Astrocyte of the cerebellum (primary cell): ENCODE measurements at places on chromosomes 5 and 9.

- DNase-seq: no peak
These were observed 552 bp downstream of the TMEM141 start for GRCh38 chr9:136791516-136792276.

DNA sequence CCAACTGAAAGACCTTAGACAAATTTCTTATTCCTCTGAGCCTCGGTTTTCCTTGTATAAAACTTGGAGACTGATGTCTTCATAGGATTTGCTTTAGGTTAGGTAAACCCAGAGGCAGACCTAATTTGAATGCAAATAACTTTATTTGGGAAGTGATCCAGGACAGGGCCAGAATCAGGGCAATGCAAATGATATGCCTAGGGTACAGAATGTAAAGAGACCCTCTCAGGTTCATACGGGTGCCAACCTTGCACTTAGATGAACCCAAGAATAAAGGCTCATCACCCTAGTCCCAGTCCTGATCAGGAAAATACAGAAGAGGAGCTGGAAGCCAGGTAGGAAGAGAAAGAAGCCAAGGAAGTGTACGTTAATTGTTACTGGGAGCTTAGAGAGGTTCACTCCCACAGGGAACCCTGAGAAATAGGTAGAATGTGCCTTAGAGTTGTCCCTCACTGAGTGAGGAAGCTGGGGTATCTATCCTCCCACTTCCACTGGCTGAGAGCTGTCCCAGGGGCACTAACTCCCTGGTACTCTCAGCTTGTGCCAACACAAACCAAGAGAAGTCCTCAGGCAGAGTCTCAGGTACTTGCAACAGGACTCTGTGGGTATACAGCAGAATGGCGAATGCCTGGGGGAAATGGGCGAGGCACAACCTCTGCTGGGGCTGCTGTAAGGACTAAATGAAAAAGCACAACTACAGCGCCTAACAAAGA, 3.1 kb upstream of the HK3 start:
- DNase-seq: no peak

- DNase-seq: no peak
These were observed 405.1 kb upstream of the KLF4 start for GRCh38 chr9:107894572-107895261.

GRCh38 chr5:71601222-71602026, 14.3 kb downstream of the MCCC2 start:
- peak; percentile 96 for DNase-seq

DNA sequence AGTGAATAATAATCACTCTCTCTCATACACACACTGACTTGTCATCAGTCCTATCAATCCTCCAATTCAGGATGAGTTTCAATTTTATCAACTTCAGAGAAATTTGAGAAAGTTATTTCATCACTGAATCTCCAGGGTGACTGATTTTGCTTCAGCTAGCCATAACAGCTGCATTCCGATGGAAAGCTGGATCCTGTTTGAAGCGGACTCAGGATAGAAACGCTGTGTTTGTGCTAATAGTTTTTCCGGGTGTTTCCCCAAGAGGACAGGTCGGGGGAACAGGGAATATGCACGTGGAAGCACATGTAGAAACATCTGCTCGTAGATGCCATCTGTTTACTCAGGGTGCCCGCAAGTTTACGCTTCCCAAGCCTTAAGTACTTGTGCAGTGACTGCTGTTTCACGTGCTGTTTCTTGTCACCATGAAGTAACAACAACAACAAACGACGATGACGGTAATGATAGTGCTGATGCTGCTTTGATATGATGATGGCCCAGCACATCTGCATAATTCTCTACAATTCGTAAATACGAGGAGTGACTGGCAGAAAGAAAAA, 263.7 kb upstream of the DAPK1 start:
- DNase-seq: no peak

DNA sequence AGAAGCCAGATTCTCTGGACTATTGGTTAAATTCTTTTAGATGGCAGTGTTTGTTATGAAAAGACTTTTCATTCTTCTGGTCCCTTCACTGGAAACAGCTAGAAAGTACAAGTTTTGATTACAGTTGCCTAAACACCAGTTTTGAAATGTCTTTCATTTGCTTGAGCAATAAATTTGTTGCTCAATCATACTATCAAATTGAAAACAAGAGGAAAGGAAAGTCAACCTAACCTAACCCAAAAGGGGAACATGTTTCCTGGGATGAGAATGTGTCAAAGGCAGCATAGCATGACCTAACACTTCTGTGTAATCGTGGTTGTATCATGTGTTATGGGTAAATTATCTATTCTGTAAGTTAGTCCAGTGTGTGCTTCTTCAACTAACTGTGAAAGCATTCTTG, 213.2 kb downstream of the TMC1 start:
- DNase-seq: no peak

GRCh38 chr9:13719446-13719845, 440.0 kb upstream of the MPDZ start:
- DNase-seq: no peak

GRCh38 chr5:122153230-122153629, 23.9 kb downstream of the ZNF474 start:
- DNase-seq: peak; percentile 82

- DNase-seq: peak; percentile 74
These were observed 10.1 kb downstream of the FBXL7 start for GRCh38 chr5:15510092-15510491.

- peak; percentile 65 for DNase-seq
These were observed 46.2 kb downstream of the PCA3 start for GRCh38 chr9:76810377-76810957.

- no peak for DNase-seq
These were observed 222.8 kb downstream of the FAM170A start for GRCh38 chr5:119852140-119852539.

DNA sequence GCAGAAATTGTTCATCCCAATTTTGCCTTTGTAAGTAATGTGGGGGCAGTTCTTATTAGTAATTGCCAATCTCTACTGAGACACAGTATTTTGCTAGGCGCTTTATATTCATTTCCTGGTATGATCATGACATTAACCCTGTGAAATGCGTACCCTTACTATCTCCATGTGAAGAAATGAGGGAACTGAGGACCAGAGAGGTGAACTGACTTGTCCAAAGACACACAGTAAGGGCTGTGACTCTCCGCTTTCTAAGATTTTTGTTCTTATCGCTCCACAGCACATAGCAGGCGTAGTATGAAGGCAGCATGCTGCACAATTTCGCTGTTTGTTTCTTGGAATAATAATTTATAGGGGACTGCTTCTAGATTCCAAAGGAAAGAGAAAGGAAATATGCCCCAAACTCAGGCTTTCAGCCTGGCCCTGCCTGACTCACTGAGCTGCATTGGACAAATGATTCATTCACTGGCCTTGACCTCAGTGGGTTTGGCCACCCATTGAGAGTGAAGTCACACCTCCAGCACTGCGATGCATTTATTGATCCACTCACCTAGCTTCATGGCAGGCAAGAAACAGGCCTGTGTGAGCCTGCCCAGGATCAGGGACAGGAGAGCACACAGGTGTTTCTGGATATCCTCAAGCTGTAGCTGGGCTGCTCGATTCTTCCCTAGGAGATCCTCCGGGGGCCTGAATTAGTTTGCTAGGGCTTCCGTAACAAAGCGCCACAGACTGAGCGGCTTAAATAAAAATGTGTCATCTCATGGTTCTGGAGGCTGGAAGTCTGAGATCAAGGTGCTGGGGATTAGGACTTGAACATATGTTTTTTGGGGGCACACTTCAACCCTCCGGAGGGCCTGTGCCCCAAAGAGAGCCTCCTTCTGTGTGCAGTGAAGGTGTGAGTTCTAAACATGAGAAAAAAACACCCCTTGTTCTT, 7.2 kb upstream of the DUSP1 start:
- DNase-seq: no peak

DNA sequence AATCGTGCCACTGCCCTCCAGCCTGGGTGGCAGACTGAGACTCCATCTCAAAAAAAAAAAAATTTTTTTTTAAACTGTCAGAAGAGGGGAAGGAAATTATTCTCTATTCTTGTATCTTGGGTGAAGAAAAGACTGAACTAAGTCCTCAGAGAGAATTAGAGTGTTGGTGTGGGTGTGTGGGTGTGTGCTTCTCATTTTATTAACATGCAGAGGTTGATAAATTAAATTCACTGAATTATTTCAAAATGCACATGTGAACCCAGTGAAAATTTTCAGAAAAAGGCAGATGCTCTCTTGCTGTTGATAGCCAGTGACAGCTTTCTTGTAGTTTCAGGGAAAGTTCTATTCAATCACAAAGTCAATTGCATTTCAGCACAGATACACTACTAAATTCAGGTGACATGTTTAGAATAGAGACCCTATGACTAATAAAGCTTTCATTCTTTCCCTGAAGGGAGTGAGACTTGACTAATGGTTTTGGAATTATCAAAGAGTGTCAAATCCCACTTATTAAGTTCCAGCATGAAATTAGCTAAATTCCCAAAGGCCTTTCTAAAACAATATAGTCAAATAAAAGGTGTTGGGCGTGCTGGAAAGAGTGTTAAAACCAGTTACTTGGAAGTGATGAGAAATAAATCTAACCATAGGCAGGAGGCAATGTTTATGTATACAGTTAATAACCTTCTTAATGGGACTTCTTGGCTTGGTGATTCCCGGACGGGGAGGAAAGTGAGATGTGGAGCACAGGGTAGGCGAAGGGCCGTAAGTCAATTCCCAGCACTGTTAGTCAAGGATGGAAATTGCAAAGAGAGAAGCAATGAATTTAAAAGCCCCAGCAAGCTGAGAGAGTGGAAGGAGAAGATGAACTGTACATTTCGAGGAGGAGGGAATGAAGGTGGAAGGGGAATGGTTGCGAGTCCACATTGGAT, 103.2 kb upstream of the SPATA31D4 start:
- no peak for DNase-seq

GRCh38 chr9:25548847-25549246, 129.4 kb downstream of the TUSC1 start:
- DNase-seq: no peak

DNA sequence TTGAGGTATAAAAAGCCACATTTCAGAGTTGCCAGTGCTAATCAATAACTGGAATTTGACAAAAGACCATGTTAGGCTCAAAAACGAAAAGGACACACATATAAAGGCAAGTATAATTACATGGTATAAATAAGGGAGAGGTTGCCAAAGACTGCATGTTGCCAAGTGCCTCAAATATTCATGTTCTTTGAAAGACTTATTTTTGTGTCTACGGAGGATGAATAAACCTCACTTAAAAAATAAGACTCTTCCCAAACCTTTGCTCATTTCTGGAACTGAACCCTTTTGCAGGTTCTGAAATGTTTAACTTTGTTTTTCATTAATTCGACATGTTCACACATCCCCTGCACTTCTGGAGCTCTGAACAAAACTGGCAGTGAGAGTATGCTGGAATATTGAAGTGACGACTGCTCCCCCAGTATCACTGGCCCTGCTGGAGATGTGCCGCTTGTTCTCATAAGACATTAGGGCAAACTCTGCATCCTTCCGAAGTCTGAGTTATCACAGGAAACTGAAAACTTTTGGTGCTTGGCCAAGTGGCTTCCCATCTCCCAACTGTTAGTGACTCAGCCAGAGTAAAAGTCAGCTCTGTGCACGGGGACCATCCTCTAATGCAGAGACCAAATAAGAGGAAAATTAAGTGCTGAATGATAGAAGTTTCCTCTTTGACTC, 336.8 kb downstream of the GLIS3 start:
- peak; percentile 69 for DNase-seq

- DNase-seq: peak; percentile 84
These were observed 103.8 kb downstream of the RPS23 start for GRCh38 chr5:82174128-82174918.

GRCh38 chr5:177336603-177337494, 14.6 kb downstream of the LMAN2 start:
- DNase-seq: no peak

DNA sequence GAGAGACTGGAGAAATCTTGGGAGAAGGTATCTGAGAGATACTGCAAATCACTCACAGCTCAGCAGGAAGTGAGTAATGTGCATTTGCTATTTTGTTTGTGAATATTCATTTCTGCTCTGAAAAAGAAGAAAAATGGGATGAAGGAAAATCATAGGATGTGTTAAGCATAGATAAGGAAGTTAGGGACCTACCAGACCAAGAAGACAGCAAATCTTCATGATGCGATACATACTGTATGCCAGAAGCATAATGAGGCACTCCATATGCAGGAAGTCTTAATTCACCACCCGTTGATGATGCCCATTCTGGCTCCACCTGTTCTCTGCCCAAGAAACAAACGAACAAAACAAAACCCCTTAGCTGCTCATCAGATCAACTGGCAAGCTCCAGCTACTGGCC, 6.1 kb upstream of the DAPK1 start:
- DNase-seq: no peak

DNA sequence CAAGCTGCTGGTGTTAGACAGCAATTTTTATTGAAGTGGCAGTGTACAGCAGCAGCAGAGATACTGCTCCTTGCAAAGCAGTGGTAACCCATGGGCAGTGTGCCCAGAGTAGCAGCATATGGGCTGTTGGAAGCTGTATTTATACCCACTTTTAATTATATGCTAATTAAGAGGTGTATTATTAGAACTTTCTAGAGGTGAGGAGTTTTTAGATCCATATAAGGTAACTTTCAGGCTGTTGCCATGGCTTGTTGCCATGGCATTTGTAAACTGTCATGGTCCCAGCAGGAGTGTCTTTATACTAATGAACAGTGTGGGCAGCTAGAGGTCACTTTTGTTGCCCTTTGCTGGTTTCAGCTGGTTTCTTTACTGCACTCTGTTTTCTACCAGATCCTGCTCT, 3.7 kb upstream of the PJA2 start:
- DNase-seq: peak; percentile 93

DNA sequence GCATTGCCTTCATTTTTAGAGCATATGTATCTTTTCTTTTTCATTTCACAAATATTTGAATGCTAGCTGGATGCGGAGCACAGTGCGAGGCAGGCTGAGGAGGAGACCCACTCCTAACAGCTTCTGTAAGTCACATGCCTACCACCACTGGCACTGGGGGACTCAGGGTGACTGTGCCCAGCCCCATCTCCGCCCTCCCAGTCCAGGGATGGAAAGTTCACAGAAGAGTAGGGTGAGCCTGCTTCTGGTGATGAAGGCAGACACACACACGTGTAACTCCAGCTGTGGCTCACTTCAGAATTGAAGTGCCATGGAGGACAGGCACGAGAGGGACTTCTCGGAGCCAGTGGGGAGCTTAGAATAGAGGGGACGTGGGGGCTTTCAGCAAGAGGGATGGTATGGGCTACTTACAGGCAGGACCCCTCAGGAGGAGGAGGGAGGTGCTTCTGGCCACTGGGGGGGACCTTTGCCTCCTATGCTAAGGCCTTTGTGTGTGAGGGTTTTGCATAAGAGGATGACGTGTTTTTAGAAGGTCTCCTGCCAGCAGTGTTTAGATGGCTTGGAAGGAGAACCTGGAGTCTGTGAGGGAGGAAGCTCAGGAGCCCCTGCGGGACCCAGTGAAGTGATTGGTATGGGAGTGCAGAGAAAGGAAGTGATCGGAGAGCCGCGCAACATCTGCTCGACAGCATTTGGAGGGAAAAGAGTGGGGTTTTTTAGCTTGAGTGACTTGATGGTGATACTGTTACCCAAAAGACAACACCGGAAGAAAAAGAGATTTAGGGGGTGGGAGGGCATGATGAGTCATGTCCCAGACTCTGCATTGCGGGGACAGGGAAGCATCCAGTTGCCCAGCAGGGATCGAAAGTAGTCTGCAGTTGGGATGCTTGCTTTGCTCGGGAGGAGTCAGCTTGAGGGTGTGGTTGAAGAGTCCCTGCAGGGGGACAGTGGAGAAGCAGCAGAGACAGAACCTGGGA, 163.5 kb upstream of the OTULINL start:
- DNase-seq: no peak

- no peak for DNase-seq
These were observed 55.1 kb downstream of the ASS1 start for GRCh38 chr9:130499804-130500263.

GRCh38 chr5:76372323-76373054, 30.6 kb upstream of the IQGAP2 start:
- DNase-seq: peak; percentile 53
